Suppressor macrophage (primary cell): ENCODE measurements at places on chromosomes 4 and X.

- DNase-seq, result no peak
Measured at GRCh38 chrX:26050099-26050498, 88.0 kb upstream of the MAGEB18 start.

DNA sequence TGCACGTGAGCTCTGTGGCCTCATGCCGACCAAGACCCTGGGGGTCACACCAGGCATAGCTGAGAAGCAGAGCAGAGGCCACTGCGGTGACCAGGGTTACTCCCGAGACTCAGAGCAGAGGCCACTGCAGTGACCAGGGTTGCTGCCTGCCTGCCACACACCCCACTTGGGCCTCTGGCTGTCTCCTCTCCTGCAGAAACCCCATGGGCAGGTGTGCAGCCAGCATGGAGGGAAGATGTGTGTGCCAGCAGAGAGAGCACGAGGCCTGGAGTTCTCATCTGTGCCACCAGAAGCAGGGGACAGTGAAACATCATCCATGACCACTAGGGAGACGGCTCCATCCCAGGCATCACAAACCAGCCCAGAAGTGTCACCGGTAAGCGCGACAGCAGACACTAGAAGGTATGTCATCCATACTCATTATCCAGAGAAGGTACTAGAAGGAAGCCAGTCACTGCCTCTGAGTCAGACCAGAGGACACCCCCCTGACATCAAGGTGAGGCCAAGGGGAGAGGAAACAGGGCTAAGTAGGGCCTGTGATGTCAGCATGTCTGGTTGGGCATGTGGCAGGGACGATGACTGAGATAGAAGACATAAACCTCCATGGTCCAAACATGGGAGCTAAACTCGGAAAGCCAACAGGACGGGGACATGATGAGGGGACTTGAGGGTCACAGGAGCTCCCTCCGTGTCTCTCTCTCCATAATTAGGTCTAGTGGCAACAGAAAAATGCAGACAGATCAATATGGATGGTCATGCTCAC, 24.2 kb upstream of the SPON2 start:
- DNase-seq, result no peak

DNA sequence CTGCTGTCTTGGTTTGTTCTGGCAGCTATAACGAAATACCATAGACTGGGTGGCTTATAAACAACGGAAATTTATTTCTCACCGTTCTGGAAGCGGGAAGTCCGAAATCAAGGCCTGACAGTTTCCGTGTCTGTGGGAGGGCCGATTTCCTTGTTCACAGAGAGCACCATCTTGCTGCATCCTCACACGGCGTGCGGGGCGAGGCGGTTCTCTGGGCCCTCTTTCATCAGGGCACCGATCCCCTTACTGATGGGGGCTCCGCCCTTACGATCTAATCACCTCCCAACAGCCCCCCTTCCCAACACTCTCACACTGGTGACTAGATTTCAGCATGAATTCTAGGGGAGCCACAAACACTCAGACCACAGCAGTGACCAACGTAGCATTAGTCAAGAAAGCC, 578.3 kb upstream of the FAT1 start:
- no peak for DNase-seq

GRCh38 chrX:17986440-17986839, 125.3 kb upstream of the RAI2 start:
- DNase-seq, result peak; percentile 0

GRCh38 chrX:53262918-53263394, 18.4 kb downstream of the IQSEC2 start:
- peak; percentile 75 for DNase-seq

GRCh38 chr4:142443469-142443868, 402.6 kb downstream of the INPP4B start:
- no peak for DNase-seq

- no peak for DNase-seq
Measured at GRCh38 chrX:36019125-36019524, 99.6 kb downstream of the CFAP47 start.
